ENCODE measurements at places on chromosomes 3 and 15. TPM values are rescaled to one million over a fixed set of nuclear protein-coding genes. Genes with fewer than 3 reads are reported as not detected.

SLC9A9 gene
- 18.7 TPM for total RNA-seq

SCG5 gene
- total RNA-seq, result not detected

STRIT1 gene
- total RNA-seq, result not detected

ILDR1 gene
- 1.6 TPM for total RNA-seq

FAM240A gene
- not detected for total RNA-seq

FBXL2 gene
- total RNA-seq, result not detected

NPTN gene
- 40.5 TPM for total RNA-seq

MESP1 gene
- total RNA-seq, result 0.49 TPM

KLHL6 gene
- 72.6 TPM for total RNA-seq

C3orf85 gene
- not detected for total RNA-seq

GRCh38 chr15:101530224-101530958, 40.9 kb upstream of the PCSK6 start:
- no peak for DNase-seq

- no peak for DNase-seq
These were observed 23.2 kb downstream of the GPR176 start for GRCh38 chr15:39896846-39897245.

GRCh38 chr15:86040356-86041033, 39.2 kb upstream of the AGBL1 start:
- no peak for DNase-seq

GRCh38 chr3:122246199-122246598, 62.7 kb downstream of the CASR start:
- no peak for DNase-seq

DNA sequence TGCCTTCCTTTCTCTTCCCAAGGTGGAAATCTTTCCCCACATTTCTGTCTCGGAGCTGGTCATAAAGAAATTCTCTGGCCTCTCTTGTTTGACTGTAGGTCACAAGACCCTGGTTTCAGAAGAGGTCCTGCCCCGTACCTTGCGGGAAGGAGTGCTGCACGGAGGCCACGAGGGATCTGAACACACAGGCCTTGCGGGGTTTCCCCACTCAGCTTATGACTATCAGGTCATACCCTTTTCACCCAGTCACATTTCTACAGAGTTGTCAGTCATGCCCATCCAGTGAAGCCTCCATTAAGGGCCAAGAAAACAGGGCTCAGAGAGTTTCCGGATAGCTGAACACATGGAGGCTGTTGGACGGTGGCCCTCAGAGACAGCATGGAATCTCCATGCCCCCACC, 54.7 kb upstream of the ATP13A3 start:
- no peak for DNase-seq

DNA sequence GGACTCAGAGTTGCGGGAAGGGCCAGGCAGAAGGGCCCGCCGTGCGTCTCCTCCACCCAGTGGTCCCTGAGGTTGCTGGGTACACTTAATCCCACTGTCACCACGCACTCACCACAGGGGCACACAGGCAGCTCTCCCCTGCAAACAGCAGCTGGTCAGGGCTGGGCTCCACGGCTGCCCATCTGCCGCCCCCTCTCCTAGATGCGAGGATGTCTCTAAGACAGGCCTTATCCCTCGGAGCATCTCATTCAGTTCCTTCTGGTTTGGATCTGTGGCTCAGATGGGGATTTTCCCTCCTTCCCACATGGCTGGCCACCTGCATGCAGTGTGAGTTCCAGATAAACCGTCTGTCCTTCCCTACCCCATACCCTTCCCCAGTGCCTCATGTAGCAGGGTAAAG, 26.3 kb downstream of the MRPS11 start:
- DNase-seq, result no peak

DNA sequence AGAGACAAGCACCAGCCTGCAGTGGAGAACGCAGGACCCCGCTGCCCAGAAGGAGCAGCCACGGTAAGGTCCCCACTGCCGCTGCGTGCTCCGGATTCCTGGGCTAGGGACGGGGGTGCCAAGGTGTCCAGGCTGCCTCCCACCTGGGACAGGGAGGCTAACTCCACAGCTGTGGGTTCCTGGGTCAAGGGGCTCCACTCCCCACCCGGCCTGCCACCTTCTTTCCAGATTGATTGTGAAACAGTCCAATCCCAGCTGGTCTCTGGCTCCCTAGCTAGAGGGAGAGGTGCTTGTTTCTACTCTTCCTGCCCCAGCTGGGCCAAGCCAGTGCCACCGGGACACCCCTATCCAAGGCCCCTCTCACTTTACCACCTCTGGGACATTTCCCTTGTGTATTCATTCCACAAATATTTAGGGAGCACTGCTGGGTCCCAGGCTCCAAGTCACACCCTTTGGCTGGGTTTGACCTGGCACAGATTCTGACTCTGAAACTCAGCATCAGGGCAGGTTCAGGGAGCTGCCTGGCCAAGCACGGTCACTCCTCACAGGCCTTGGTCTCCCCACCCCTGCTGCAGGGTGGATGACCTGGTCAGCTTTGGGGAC, 1.9 kb downstream of the PAK6 start:
- DNase-seq, result no peak

DNA sequence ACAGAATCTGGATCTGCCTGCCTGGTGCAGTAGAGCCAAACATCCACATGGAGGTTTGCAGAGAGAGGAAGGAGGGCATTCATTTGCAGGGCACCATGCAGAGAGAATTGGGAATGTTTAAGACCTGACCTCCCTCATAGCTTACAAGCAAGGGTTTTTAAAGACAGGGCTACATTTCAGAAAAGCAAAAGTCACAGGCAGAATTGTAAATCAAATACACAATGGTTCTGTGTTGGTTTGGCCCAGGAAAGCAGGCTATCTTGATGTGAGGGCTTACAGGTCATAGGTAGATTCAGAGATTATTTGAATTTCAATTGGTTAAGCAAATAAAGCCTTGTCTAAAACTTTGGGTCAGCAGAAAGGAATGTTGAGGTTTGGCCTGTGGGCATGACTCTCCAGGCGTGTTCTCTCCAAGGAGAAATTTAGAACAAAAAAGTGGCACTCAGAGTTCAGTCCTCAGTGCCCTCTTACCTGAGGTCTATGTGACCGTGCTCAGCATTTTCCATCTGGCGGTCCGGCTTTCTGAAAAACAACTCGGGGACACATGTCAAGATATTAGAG, 91.5 kb downstream of the CD47 start:
- DNase-seq, result no peak

- no peak for DNase-seq
These were observed 3.6 kb upstream of the CLDN16 start for GRCh38 chr3:190384309-190384756.

GRCh38 chr3:151940481-151940880, 67.0 kb downstream of the SUCNR1 start:
- no peak for DNase-seq

GRCh38 chr15:58469432-58470353, 37.9 kb downstream of the LIPC start:
- DNase-seq, result no peak

- no peak for DNase-seq
These were observed 239.2 kb downstream of the THRB start for GRCh38 chr3:24255414-24255813.

DNA sequence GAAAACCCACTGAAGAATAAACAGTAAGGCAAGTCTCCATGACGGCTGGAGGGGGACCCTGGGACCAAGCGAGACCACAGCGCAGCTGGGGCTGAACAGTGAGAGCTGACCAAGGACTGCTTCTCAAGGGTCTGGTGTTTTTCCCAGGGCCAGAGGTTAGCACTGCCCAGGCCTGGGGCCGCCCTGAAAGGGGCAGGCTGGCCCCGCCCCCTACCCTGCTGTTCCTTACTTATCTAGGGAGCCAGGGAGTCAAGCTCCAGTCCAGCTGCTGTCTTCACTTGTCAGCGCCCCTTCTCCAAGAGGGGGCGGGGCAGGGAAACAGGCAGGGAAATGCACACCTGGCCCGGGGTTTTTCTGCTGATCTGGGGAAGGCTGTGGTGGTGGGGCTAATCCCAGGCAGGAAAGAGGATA, 51.6 kb upstream of the HACD2 start:
- DNase-seq, result no peak

- DNase-seq, result no peak
These were observed 264.0 kb downstream of the KLF13 start for GRCh38 chr15:31590609-31591008.

- peak; percentile 85 for DNase-seq
These were observed 185.1 kb downstream of the GOLGA6L6 start for GRCh38 chr15:20356444-20356910.

DNA sequence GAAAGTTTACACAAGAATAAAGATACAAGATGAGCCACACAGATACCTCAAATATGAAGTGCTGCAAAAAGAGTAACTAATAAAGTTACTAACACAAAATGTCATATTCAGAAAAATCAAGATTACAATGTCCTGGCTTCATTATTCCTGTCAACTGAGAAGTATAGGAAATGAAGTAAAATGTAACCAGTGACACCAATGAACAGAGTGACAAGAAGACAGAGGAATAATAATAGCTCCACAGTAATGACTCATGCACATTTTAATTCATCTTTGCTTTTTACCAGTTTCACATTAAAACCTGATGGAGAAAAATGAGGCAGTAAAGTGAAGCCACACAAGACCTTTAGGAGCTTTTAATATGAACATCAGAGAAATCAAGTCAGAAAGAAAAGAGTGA, 214.1 kb downstream of the ZBBX start:
- DNase-seq, result no peak

DNA sequence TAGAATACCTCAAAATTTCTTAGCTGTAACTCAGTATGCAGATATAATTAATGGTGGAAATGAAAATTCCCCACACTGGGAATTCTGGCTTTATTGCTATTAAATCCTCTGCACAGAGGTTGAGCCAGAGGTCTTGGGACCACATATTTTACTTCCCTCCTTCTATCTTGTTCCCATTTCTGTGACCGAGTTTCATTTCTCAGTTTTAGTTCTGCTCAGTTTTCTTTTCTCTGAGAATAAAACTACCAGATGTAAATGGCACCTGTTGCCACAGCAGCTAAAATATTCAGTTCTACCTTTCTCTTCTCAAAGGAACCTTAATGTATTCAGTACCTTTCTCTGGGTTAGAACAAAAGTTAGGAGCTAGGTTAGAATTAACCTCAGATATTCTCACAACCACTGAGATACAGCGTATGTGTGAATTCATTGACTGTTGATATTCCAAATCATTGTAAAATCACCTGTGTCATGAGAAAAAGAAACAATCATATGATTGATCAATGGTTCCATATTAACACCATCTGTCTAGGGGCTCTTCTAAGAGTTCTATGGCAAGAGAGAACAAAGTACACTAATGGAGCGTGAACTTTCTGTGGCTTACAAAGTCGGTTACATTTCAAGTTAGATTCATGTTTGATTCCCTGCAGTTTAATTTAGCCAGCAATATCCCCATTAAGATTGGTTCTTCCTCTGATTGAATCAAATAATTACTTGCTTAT, 374.1 kb downstream of the EFHB start:
- DNase-seq, result peak; percentile 57

- DNase-seq, result no peak
These were observed 17.5 kb downstream of the COPS2 start for GRCh38 chr15:49137861-49138260.

DNA sequence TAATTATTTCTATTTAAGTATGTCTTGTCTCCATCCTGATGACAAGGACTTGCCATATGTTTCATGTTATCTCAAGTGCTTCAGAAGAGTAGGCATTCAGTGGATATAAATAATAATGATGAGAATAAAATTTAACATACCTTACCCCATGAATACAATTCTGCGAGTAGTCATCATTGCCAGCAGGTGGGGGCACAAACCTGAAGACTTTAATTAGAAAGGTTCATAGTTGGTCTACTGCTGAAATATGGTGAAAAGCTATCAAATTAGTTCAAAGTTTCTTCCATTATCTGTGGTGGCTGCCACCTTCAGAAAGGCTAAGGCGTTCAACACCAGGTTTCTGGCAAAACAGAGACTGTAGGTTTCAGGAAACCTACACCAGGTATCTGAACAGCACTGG, 100.9 kb downstream of the P3H2 start:
- DNase-seq, result no peak

- DNase-seq, result no peak
These were observed 10.9 kb downstream of the SLCO2A1 start for GRCh38 chr3:134018850-134019249.

DNA sequence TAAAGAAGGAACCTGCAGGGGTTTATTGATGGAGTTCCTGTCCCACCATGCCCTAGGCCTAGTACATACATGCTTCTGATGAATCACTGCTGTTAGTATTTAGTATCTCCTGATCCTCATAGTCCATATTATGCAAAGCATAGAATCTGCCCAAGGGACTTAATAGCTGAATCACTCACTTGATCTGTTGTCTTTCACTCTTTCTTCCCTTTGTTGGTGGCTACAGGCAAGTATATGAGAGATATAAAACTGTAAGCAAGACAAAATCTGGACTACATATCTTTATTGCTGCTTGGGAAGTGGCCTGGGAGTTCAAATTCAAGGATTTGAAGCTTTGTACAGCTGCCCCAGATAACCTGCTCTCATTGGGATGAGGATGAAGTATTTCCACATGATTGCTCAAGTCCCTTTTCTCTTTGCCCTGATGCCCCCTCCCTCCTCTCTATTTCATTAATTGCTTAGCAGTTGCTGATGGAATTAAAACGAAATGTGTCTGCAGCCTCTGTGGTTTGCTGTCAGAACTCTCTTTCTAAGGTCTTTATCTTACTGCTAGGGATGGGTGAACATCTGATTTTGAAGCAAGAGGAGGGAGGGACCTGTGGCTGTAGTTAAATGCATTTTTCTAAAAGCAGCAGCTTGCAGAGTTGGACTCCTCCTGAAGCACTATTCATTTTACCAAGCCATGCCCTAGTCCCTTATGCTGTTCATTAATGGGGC, 114.1 kb downstream of the ZNF609 start:
- no peak for DNase-seq

GRCh38 chr3:186651678-186652215, 11.5 kb downstream of the FETUB start:
- DNase-seq, result no peak

DNA sequence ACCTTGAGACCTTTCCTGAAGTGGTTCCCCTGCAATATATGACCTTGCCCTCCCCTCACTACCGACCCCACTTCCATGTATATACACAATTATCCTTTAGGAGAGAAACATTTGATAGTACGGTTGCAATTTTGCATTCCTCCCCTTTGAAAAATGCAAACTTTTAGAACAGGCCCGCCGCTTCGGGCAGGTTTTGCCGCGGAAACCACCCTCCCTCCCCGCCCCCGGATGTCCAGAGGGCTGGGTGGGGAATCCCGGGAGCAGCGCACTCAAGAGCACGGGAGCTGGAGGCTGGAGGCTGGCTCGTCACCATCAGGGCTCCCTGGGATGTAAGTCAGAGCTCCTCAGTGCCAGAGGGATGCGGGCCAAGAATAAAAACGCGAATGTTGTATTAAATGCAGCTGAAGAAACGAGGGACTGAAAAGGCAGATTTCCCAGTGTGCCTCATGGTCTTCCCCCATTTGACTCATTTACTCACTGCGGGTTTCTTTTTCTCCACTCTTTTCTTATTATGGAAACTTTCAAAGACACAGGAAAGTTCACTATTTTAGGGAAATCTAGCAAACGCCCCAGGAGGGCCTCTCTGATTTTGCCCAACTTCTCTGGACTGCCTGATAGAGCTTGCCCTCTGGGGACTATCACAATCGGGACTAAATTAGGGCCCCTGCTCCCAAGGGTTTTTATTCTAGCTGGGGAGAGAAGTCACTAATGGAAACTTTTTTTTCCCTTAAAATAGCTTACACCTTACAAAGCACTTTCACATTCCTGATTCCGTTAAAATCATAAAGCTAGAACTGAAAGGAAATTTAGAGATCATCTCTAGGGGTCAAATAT, 2.9 kb upstream of the USP3 start:
- peak; percentile 73 for DNase-seq
